Left kidney (tissue), 8 donors: ENCODE measurements at places on chromosomes 6 and 20. TPM values are rescaled to one million over a fixed set of nuclear protein-coding genes. Genes with fewer than 3 reads are reported as not detected.

GRCh38 chr20:45782890-45783289 lies 8.8 kb downstream of the WFDC3 start:
- DNase-seq, result no peak

DNA sequence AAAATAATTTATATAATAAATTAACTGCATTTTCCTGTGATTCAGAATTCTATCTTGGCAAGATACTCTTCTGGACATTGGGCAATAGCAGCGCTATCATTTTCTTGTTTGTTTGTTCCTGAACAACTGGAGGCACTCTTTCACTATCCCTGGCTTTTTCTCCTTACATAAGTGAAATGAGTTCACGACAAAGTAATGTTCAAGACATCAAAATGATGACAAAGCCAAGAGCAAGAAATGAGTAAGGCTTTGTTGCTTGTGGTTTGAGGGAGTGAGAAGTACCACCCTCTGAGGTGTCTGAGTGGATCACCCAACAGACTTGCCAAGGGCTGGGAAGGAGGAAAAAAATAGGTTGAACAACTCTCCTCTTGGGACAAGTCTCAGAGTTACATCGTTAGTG lies 466.6 kb upstream of the JAG1 start:
- DNase-seq, result no peak

DNA sequence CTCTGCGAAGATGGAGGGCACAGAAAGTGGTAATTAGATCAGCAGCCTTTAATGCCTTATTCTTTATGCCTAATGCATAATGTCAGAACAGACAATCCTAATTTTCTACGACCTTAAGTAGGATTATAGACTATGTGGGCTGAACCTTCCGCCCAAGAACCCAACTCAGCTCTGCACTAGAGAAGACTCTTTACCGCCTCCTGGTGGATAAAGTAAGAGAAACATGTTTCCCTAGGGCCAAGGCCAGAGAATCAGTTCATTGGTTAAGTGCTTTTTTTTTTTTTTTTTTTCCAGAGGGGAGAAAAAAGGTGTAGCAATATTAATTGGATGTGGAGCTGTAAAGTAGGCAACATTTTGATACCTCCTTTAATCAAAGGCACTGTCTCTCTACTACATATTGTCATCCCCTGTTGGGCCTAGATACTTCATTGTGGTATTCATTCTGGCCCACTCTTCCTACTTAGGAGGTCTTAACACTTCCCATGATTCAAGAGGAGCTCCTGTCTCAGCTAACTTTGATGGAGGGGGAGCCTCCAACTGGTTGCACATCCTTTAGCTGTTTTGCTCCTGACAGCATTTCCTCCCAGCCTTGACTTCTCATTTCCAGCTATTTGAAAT lies 124.9 kb upstream of the NRN1 start:
- no peak for DNase-seq

- no peak for DNase-seq
Observed at GRCh38 chr6:63348836-63349235, 29.1 kb upstream of the LGSN start.

CTAGE9 gene
- 0.55 TPM for polyA plus RNA-seq

DNA sequence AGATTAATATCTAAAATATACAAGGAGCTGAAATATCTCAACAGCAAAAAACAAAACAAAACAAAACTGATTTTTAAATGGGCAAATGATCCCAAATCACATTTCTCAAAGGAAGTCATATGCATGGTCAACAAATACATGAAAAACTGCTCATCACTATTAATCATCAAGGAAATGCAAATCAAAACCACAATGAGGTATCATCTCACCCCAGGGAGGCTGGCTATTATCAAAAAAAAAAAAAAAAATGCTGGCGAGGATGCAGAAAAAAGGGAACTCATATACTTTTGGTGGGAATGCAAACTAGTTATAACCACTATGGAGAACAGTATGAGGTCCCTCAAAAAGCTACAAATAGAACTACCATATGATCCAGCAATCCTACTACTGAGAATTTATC lies 34.6 kb downstream of the REPS1 start:
- no peak for DNase-seq

IL22RA2 gene
- not detected for polyA plus RNA-seq

DNA sequence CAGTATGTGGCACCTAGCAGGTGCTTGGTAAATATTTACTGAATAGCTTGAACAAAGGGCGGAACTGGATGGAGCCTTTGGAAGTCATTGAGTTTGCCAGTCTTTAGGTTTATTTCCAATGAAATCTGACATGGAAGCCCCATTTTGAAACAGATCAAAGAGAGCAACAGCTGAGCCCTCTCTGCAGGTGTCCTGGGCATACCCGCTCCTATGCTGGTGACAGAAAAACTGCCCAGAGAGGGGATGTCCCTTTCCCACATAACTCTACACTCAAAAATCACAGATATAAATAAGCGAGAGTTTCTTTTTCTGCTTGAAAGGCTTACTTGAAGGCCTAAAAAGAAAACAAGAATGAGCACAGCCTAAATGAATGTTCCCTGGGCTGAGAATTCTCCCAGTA lies 53.0 kb upstream of the RALY start:
- DNase-seq, result no peak

- DNase-seq, result no peak
Observed at GRCh38 chr6:12818324-12818723, 101.8 kb downstream of the PHACTR1 start.

DNA sequence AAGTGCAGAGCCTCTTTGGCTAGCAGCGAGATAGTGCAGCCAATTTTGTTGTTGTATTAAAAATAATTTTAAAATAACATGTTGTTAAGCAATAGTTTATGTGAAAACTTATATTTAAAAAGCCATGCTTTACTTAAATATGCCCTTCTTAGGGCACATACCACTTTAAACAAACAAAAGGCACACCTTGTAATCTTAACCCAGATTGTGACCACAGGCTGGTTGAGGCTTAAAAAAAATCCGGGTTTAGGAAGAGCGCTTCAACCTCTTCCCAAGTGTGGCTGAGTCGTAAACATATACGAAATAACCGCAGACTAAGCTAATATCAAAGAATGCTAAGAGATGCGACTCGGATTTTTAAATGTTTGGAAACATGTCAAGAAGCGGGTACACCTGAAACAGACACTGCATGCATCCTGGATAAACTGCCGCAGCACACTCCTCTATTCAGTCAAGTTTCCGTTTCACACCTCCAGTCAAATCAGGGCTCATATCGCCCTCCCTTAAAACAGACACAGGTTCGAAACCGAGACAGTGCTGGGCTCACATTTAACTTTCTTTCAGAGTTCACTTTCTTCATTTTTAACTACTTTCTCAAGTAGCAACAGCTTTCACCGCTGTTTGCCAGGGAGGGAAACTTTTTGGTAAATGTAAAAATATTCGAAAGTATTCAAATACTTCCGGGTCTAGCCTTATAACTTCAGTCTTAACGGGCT lies 1.5 kb downstream of the DEK start:
- no peak for DNase-seq

DNA sequence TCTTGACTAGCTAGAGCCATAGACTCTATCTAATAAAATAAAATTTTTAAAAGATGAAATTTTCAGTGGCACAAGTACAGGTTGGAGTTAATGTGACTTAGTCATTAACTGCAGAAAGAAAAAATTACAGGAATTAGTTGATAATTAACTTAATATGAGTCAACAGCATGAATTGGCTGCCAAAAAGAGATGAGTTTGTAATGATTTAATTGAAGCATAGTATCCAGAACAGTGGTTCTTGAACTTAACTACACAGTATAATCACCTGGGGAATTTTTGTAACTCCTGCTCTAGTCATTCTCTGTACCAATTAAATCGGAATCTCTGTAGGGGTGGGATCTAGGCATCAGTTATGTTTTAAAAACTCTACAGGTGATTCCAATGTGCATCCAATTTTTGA lies 46.3 kb upstream of the HMGN3 start:
- DNase-seq, result no peak

DNA sequence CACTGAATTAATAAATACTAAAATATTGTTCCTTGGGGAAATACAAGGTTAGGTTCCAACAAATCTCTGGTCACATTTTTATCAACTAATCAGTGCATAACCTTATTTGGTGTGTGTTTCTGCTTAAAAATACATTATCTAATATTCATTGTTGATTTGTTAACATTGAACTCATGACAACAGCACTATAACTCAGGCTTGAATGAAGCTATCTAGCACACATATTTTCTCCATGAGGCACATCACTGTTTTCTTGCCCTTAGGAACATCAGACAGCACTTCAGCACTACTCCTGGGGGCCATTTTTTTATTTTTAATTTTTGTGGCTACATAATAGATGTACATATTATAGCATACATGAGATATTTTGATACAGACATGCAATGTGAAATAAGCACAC lies 277.2 kb upstream of the NT5E start:
- DNase-seq, result no peak

DNA sequence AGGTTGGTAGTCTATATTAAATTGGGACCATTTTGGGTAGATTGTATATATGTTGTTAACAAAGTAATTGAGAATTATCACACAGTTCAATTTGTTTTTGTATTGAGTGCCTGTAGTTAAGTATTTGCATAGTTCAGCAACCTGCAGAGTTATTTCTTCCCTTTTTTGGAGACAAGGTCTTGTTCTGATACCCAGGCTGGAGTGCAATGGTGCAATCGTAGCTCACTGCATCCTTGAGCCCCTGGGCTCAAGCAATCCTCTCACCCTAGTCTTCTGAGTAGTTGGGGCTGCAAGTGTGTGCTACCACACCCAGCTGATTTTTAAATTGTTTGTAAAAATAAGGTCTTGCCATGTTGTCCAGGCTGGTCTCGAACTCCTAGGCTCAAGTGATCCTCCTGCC lies 250.5 kb downstream of the UTRN start:
- DNase-seq, result no peak

CYP39A1 gene
- polyA plus RNA-seq, result 6.8 TPM

DNA sequence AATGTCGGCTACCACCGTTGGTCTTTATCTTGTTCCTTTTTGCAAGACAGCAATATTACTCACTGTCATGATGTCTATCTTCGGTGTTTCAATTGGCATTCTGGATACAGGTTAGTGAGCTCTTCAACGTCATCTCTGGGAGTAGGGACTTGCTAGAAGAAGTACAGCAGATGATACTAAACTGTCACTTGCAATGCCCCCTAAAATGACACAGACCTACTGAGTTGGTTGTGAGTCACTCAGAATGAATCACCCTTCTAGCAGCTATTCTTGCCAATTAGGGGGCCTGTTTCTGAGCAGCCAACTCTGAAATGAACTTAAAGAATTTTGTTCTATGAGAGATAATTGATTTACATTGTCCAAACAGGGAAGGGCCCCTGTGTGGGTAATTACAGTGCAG lies 176.5 kb downstream of the SLC16A10 start:
- no peak for DNase-seq

SSTR4 gene
- not detected for polyA plus RNA-seq

TGIF2 gene
- 66.0 TPM for polyA plus RNA-seq

DNA sequence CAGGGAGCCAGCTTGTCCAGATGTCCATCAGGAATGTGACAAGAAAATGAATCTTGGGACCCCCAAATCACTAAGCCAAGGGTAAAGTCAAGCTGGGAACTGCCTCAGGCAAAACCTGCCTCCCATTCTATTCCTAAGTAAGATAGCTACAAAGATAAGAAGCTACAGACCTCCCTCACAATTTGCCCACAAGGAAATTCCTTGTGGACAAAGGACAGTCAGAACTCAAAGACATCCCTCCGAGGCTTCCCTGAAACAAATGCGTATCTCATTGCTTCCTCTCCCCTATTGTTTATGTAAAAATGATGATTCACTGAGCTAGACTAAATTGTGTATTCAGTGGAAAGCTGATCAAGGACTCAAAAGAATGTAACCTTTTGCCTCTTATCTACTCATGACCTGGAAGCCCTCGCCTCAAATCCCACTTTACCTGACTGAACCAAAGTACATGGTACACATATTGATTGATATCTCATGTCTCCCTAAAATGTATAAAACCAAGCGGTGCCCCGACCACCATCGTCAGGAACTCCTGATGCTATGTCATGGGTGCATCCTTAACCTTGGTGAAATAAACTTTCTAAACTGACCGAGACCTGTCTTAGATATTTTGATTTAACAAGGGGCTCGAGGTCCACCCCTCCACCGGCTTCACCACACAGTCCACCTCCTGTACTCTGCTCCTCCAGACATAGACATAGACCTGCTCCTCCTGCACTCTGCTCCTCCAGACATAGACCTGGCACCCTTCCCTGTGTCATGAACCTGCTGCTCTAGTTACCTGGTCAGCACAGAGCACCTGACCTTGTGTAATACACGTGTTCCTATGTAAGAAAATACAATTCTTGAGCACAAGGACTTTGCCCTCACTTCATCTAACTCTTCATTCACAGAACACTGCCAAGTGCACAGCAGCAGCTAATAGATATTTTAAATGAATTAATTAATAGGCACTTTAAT lies 81.4 kb downstream of the WDR27 start:
- no peak for DNase-seq

B3GALT4 gene
- polyA plus RNA-seq, result 4.0 TPM
